Stimulated activated CD4-positive, alpha-beta T cell treated with anti-CD3 and anti-CD28 coated beads, TNF-alpha, amount 100 ng/mL, for 1 hour (primary cell): ENCODE measurements at places on chromosomes 7 and 10.

GRCh38 chr10:13567030-13567429 lies 19.7 kb upstream of the PRPF18 start:
- DNase-seq: no peak

DNA sequence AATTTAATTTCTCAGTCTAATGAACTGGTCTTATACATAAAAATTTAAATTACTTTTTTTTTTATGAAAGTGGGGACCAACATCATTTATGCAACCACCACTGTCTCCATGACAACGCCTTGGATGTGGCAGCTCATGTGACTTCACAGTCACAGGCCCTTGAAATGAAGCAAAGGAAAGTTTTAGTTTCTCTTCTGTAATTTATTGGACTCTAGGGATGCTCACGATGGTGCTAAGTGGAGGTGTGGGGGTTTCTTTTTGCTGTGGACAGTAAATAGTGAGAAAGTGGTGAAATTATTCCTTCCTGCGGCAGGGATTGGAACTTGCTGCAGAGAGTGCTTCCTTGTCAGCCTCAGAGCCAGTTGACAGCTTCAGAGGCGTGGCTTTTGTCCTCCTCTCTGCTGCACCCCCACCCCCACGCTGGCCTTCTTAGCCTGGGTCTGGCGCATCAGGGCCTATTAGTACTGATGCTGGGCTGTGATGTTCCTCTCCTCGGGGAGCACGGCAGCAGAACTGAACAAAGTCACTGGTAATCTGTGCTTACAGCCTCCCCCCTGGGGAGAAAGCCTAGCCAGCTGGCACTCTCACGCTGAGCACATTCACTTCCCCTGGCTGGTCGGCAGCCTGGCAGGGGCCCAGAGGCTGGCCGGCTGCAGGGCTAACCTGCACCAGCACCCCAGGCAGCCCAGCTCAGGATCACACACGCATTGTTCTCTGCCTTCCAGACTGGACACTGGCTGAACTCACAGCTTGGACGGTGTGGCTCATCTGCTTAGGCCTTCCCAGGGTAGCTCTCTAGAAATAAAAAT lies 517.5 kb upstream of the GALNT17 start:
- no peak for DNase-seq

- DNase-seq: no peak
Measured at GRCh38 chr10:78991187-78991586, 77.6 kb upstream of the ZMIZ1 start.

DNA sequence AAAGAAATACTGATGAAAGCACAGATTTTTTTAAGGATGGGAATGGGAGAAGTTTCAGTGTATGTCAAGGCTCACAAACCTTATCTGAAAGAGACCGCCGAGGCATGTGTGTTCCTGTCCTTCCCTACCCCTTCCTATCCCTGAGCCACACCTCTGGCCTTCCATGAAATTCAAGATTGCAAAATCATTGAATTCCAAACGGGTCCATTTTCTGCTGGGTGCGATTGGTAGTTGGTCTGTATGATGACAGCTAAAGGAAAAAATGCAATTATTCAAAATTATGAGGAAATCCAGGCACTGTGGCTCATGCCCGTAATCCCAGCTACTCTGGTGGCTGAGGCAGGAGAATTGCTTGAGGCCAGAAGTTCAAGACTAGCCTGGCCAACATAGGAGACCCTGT lies 170.1 kb downstream of the ARHGAP12 start:
- no peak for DNase-seq

DNA sequence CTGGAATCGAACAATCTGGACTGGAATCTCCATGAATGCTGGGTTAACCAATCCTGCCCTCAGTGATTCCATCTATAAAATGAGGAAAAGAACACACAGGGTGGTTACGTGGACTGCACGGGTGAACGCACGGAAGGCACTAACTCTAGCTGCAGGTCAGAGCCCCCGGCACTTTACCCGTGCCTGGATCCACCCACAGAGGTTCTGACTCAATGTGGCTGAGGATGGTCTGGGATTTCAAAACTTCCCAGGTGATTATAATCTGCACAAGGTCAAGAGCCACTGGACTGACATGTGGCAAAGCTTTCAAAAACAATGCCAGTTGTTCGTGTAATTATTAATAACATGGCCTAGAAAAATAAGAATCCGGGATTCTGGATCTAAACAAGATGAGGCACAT lies 29.2 kb downstream of the KIAA1549 start:
- DNase-seq: no peak

DNA sequence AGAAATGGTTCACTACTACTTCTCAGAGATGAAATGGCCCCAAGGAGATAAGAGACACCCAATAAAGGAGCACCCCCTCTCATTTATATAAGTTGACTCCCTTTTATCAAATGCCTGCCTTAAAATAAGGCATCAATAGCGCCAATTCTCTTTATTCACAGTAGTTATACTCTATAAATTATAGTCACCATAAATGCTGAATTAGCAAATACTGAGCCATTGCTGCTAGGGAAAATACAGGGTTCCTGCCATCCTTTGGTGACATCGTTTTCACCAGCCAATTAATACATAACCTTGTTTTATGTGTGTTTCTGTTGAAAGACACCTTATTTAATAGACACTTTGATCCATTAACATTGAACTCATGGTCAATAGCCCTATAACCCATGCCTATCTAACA lies 28.6 kb downstream of the DCLRE1C start:
- DNase-seq: no peak

DNA sequence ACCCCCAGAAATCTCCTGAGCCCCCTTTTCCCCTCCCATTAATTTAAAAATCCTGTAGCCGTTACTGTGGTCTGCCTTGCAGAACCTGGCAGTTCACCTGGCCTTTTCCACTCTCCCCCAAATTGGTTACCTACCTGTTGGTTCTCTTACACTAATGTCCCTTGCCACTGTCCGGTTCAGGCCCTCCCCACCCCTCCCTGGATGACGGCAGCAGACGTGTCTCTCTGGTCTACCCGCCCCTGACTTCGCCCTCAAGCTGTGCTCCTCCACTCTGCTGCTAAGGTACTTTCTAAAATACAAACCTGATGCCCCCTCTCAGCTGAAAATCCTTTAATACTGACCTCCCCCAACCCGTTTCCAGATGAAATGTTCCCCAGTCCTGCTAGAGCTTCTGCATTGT lies 15.6 kb upstream of the SH3PXD2A start:
- DNase-seq: no peak

DNA sequence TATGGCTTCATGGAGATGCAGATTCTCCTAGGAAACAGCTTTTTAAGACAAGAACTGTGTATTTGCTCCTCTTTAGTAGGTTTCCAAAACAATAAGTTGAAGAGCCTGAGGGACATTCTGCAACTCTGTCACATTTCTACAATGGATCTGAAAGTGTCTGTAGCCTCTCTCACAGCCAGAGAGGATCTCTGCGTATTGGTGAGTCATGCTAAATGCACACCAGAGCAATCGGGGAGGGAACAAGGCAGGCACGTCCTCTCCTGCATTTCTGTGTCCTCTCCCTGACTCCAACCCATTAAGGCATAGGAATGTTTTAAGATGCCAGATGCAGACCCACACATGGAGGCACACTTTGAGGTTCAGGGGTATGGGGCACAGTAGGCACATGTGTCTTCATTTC lies 1126.4 kb upstream of the GHITM start:
- DNase-seq: no peak

DNA sequence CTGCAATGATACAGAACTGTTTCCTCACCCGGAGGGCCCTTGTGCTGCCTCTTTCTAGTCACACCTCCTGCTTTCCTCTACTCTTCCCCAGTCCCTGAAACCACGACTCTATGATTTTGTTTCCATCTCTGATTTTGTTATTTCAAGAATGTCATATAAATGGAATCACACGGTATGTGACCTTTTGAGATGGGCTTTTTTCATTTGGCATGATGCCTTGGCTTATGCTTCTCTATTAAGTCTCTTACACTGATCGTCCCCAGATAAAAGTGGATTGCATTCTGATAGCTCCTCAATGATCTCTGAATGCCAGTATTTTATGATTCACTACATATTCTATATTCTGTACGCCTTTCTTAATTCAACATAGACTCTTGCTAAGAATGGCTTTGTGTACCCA lies 78.2 kb downstream of the GALNT11 start:
- no peak for DNase-seq

- no peak for DNase-seq
Measured at GRCh38 chr10:123852411-123852951, 39.1 kb downstream of the CPXM2 start.

- no peak for DNase-seq
Measured at GRCh38 chr10:17548162-17548561, 69.0 kb downstream of the HACD1 start.

DNA sequence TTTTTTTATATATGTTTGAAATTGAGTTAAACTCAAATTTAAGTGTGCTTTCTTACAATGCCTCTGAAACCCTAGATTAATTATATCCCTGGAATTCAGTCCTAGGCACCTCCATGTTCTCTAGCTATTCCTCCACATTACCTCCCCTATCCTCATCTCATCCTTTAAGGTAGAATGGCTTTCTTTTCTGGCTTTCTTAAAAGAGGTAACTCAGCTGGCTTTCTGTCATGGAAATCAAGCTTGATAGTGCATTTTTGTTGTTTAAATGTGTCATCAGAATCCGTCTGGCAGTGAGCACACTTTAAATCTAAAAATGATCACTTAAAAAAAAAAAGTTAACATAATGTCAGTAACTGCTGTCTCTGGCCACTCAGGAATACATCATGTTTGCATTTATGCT lies 42.2 kb downstream of the AHR start:
- DNase-seq: no peak

- no peak for DNase-seq
Measured at GRCh38 chr7:124840435-124840834, 74.8 kb upstream of the GPR37 start.

GRCh38 chr10:50334273-50334672 lies 83.0 kb upstream of the ASAH2 start:
- DNase-seq: no peak

DNA sequence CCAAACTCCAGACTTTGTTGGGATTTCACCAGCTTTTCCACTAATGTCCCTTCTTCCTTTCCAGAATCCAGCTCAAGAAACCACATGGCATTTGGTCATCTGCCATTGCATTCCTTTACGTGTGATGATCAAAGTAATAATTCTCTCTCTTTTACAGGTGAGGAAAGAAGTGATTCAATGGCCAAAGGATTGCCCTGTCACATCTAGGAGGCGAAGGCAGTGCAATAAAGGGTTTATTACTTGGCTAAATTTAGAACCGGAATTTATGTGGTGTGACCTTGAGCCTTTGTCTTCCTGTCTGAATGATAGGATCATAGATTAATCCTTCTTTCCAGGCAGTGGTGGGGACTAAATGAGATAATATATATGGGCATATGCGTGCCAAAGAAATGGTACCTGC lies 58.3 kb upstream of the COBL start:
- no peak for DNase-seq
